AG04449 (cell line): ENCODE measurements at places on chromosomes 1 and 21.

- DNase-seq, result no peak
Measured at GRCh38 chr1:82950606-82951200, 1048.2 kb downstream of the TTLL7 start.

- no peak for DNase-seq
Measured at GRCh38 chr1:159800177-159800930, 1.8 kb upstream of the FCRL6 start.

GRCh38 chr1:203317429-203318228 lies 12.3 kb downstream of the BTG2 start:
- no peak for DNase-seq

GRCh38 chr1:22745669-22746585 lies 35.3 kb downstream of the EPHB2 start:
- DNase-seq, result no peak

DNA sequence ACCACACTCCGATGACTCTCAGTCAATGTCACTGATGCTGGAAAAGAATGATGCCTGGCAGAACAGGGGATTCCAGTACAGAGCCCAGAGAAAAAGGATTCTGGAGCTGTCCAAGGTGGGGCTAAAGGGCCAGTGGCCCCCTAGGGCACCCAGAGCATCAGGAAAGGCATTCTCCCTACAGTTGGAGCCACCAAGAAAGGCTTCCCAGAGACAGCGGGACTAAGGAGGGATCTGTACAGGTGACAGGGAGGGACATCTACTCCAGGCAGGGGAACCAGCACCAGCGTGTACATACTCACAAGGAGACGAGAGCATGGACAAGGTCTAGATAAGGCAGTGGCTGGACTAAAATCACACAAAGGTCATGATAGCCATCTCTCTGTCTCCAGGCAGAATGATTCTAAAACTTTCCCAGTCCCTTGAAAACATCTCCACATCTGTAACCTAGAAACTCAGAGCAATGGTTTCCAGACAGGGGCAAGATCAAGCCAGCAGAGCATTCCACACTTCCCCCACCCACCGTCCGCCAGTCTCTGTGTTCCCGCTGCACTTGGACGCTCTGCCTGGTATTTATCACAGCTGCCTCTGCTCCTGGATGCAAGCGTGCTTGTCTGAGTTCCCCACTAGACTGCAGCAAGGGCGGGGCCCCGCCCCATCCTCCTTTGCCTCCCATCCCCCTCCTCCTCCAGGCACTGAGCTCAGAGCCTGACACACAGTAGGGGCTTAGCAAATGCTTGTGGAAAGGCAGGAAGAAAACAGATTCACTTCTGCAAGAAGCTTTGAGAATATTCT lies 111.6 kb upstream of the ZC3H12A start:
- DNase-seq, result no peak

DNA sequence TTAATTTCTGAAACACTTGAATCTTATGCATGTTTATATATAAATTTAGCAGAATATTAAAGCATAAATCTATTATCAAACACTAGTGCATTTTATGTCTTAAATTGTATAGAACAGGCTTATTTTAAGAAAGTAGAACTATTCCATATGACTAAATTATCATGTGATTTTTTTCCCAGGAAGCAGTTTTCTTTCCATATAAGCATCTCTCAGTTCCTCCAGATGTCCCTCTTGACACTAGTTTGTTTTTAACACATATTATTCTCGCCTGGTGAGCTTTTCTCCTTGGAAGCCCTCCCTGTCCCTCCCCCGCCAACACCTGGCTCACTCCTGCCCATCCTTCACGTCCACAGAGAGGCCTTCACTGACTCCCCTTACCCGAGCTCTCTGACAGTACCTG lies 48.3 kb upstream of the BCAR3 start:
- no peak for DNase-seq

- DNase-seq, result peak; percentile 100
Measured at GRCh38 chr1:238647877-238648276, 738.5 kb upstream of the CHRM3 start.

DNA sequence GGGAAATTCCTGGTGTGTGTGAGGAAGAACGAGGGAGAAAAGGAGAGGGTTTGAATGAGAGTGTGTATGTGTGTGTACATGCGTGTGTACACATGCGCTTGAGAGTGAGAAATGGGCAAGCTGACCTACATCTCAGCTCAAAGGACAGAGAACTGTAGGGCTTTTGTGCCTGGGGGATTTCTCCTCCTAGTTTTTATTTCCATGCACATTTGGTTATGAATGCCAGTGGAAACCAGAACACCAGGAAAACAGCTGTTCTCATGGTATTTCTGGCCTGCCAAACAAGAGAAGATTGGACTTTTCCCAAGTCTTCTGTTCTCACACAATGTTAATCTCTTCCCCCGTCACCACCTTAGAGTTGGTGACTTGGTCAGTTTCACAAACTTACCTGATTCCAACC lies 45.2 kb downstream of the SLC44A3 start:
- DNase-seq, result no peak

DNA sequence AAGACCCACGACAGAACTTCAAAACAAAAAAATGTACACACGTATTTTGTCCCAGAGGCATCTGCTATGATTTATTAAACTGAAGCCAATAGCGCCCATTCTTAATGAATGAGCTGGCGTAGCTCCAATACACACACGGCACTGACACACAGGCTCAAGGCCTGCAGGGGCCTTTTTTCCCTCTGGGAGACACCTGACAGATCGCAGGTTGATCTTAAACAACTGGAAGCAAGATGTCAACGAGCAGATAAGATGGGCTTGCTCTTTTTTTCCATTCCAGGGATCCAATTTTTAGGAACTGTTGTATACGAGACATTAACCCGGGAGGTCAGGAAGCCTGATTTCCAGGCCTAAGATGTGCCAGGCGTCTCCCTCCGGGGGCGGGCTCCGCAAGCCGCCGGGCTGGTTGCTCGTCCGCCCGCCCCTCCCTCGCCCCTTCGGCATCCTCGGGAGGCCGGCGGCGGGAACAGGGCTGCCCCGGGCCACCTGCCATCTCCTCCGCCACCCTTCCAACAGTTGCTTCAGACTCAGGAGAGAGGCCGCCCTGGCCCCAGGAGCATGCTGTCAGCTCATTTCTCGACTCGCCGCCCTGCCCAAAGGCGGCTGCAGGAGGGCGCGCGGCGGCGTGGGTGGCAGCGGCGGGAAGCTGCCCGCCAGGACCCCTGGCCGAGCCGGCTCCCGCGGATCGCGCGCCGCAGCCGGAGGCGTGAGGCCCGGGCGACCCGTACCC lies 735 bp downstream of the TTC13 start:
- no peak for DNase-seq

DNA sequence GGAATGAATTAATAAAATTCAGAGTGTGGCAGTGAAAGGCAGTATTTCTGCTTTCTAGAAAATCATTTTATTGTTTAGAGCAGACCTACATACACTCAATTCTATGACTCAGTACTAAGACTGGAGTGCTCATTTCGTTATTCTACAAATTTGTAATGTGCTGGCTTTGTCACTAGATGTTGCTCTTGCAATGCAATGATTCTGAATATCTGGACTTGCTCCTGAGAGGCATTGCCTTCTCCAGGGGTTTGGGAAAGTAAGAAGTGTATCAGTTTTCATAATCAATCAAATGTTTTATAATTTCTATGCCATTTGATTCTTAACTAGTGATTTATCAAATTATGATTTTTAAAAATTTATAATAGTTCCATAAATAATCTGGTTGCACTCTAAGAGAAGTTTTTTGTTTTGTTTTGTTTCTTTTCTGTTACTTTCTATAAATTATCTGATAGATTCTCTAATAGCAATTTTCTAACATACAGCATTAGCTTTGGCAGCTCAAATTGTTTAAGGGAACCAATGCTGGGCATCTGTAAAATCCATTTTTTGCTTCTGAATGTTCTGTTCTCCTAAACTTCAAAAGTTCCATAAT lies 280.5 kb upstream of the SGIP1 start:
- DNase-seq, result no peak

DNA sequence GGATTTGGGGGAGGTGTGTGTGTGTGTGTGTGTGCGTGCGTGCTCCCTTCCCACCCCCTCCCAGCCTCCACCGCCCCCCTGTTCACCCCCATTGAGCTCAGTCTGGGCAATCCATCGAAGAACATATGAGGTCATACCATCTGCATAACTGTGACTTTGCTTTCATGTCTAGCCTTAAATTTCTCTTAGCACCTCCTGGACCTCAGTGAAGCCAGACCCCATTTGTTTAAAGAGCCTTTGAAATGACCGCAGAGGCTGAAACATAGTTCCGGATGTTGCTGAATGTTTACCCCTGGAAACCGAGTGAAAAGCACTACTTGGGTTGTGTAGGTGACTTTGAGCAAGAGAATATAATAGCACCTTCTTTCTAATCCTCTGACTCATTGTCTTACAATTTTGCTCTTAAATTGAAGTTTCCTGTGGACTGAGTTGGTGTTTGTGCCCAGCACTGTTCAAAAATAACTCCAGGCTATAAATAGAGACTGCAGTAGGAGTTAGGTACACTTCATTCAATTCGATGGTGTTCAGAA lies 75.4 kb downstream of the UBE4B start:
- DNase-seq, result peak; percentile 24

GRCh38 chr1:33118274-33118673 lies 37.3 kb downstream of the AZIN2 start:
- no peak for DNase-seq

DNA sequence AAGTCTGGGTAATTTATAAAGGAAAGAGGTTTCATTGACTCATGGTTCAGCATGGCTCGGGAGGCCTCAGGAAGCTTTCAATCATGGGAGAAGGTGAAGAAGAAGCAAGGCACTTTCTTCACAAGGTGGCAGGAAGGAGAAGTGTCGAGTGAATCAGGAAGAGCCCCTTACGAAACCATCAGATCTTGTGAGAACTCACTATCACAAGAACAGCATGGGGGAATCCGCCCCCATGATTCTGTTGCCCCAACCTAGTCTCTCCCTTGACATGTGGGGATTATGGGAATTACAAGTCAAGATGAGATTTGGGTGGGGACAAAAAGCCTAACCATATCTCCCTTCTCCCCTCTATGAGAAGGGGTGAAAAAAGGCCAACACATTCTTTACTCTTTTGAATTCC lies 11.2 kb upstream of the IVNS1ABP start:
- no peak for DNase-seq

GRCh38 chr21:46606427-46606813 lies 1.5 kb upstream of the S100B start:
- no peak for DNase-seq

DNA sequence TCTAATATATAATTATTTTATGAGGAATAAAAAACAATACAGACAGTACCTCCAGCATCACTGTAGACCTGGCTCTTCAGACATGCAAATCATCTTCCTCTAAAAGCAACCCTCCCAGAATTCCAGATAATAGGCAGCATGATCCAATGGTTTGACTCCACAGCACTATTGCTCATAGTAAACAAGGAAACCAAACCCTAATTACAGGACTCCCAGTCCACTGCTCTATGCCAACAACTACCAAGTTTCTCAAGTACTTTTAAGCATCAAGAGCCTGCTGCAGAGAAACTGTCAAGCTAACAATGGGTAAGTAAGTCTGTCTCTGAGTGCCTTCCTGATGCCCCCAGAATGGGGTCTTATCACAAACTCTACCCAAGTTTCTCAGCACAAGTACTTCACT lies 57.2 kb downstream of the EYA3 start:
- DNase-seq, result no peak

DNA sequence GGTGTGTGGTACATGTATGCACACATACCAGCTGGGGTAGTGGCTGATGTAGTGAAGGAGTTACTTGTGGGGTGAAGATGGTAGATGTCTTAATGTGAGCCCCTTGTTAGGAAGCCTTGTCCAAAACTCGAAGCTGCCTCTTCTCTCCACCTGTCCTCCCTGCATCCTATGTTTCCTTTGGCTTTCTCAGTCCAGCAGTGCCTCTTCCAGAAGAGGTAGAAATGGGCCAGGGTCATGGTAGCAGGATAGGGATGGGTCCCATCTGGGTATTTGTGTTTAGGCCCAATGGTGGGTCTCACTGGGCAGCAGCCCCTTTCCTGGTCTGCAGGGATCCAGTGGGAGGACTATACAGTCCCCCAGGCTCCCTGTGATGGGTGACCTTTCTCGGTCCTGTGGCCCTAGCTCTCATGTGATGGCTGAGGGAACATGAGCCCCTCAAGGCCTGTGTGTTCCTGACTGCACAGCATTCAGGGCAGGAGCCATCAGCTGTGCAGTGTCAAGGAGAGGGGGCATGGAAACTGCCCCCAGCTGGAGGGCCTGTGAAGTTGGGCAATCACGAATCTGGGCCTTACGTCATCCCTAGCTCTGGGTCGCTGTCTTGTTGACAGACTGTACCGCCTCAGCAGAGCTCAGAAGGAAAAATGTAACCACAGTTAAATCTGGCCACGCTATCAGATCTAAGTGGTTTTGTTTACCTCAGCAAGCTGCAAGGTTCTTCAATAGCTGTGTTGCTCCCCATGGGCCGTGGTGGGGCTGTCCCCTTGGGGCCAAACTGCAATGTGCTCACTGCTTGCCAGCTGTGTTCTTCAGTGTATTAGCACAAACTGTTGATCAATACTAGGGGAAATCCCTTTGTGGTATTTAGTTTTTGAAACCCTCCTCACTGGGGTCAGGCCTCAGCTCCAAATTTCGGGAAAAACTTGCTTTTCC lies 82.7 kb downstream of the NOS1AP start:
- no peak for DNase-seq

GRCh38 chr1:119009312-119009655 lies 21.1 kb upstream of the TBX15 start:
- no peak for DNase-seq

GRCh38 chr1:40612345-40612831 lies 53.1 kb downstream of the RIMS3 start:
- no peak for DNase-seq

- no peak for DNase-seq
Measured at GRCh38 chr1:12495725-12496124, 122.3 kb downstream of the DHRS3 start.

GRCh38 chr1:217270101-217270500 lies 360.8 kb downstream of the GPATCH2 start:
- no peak for DNase-seq

GRCh38 chr21:35395728-35396127 lies 346.6 kb upstream of the RUNX1 start:
- no peak for DNase-seq

DNA sequence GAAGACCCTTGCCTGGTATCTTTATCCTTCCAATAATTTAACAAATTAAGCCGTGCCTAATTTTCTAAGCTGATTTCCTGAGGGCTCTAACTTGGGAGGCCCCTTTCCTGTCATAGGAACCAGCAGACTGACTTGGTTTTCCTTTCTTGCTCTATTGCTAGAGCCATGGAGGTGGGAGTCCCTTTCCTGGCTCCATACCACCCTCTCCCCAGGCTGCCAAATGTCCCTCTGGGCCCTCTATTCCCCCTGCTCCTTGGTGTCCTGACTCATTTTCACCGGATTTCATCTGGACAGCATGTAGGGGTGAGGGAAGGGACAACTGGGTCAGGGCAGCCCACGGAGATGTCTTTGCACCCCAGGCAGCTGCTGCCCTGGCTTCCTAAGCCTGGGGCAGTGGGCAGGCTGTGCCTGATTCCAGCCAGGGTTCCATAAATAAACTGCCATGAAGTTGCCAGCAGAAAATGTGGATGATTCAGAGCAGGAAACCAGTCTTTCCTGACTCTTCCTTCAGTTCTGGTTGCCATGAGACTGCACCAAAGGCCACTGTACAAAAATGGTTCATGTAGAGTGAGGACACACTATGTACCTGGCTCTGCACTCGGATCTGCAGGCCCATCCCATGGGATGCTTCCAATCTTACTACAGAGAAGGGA lies 38.0 kb upstream of the SERBP1 start:
- DNase-seq, result no peak

- no peak for DNase-seq
Measured at GRCh38 chr1:234600418-234601281, 9.3 kb downstream of the IRF2BP2 start.
